ENCODE measurements at places on chromosomes 3 and 15.

- DNase-seq: no peak
Measured at GRCh38 chr3:157816896-157817295, 289.3 kb downstream of the SHOX2 start.

GRCh38 chr15:100131321-100132224 lies 210.2 kb downstream of the ADAMTS17 start:
- DNase-seq: no peak

DNA sequence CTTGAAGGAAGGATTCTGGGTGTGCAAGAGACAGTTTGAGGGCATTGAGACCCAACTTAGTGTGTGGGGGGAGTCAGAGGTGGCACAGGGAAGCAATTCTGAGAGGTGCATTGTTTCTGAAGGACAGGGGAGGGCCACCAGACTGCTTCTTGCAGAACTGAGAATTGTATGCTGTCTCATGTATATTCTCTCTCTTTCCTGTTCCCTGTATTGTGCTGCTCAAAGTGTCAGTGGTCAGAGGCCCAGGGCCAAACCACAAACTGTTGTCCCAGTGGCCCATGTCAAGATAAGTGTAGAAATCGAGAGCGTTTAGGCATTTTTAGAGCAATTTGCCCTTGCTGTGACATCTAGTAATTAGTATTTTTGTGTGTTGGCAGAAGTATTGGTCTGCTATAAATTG lies 567.1 kb downstream of the EDEM1 start:
- no peak for DNase-seq

DNA sequence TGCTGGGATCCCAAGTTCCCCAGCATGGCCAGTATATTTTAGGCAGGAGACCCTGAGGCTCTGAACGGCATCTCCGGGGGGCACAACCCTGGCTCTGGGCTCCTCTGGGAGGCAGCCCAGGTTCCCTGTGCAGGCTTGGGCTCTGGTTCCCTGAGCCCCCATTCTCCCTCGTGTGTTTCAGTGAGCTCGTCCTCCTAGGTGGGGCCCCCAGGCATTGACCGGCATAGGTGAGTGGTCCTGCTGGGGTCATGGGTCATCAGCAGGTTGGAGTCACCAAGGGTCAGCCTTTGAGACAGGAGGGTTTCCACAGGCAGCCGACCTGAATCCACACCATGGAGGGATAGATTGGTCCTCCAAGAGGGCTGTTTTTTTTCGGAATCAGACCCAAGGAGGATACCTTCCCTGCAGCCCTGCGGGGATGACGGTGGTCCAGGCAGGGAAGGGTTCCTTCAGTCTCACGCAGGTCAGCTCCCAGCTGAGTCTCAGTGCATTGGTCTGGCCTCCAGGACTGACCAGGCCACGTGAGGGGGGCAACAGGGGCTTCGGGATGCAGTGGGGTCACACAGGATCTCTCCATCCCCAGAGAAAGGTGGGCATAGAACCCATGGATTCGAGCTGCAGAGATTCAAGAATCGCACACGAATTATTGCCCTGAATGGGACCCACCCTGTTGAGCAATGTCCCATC lies 226.0 kb downstream of the SNRPN start:
- no peak for DNase-seq

Measured in stimulated activated CD8-positive, alpha-beta memory T cell treated with anti-CD3 and anti-CD28 coated beads, Interleukin-4, amount 100 ng/mL, for 24 hours (primary cell).